ENCODE measurements at places on chromosomes 7 and 10. TPM values are rescaled to one million over a fixed set of nuclear protein-coding genes. Genes with fewer than 3 reads are reported as not detected.

DNA sequence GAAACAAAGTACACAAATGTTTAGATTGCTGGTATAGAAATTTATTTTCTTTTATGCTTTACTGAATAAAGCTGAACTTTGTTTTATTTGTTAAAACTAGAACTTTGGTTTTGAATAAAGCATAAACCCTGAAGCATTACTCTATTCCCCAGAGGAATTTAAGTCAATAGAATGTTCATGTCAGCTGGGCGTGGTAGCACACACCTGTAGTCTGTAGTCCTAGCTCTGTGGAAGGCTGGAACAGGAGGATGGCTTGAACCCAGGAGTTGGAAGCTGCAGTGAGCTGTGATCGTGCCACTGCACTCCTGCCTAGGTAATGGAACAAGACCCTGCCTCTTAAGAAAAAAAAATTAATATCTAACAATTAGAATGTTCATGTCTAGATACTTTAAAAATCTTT, 139.0 kb upstream of the ASAH2 start:
- no peak for DNase-seq

- DNase-seq: no peak
Measured at GRCh38 chr7:40455485-40455884, 320.7 kb downstream of the SUGCT start.

GRCh38 chr10:115777646-115778045, 495.4 kb downstream of the GFRA1 start:
- DNase-seq: no peak

DNA sequence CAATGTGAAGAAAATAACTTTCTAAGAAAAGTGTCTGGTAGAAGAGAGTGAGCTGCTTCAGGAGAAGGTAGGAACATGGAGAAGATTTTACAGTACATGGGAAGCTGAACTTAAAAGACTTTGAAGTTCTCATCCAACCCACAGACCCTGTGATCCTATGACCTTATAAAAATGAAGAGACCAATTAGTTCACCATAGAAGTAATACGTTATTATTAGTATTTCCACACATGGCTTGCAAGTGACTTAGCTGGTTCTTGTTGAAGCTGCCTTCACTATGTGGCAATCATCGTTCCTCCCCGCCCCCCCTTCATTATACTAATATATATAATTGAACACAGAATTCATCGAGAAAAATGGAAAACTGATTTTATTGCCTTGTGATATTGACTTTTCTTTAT, 129.1 kb downstream of the SND1 start:
- no peak for DNase-seq

DNA sequence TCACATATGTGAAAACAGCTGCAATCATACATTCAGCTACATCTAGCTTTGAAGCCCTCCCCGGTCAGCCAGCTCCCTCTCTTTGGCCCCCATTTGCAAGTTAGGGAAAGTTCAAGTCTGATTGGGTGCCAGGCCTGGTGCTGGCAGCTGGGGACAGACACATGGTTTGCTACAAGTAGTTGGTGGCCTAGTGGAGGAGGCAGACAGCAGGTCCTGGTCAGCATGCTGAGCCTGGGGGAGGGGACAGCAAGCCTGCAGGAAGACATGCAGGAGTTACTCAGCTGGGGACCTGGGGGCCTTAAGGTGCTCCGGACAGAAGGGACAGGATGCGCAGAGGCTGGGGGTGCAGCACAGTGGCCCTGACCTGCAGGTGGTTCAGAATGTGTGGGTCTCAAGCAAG, 956.9 kb upstream of the ZNF722 start:
- DNase-seq: no peak

Gene LRRC18
- total RNA-seq: not detected

- no peak for DNase-seq
Measured at GRCh38 chr10:4519658-4520402, 306.2 kb upstream of the AKR1E2 start.

Measured in esophagus muscularis mucosa (tissue), 4 donors.